ENCODE measurements at places on chromosomes 1 and 21.

GRCh38 chr1:42173155-42173933 is 8.8 kb upstream of the GUCA2A start:
- DNase-seq: peak; percentile 61

- no peak for DNase-seq
These were observed 43.9 kb upstream of the APOBEC4 start for GRCh38 chr1:183696981-183697380.

DNA sequence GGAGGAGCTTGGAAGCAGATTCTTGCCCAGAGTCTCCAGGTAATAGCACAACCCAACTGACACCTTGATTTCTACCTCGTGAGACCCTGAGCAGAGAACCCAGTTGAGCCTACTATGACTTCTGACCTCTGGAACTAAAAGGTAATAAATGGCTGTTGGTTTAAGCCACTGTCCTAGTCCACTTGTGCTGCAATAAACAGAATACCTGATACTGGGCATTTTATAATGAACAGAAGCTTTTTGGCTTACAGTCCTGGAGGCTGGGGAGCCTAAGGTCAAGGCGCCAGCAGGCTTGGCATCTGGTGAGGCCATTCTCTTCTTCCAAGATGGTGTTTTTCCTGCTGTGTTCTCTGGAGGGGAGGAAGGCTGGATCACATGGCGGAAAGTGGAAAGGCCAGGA is 39.9 kb upstream of the TP53BP2 start:
- DNase-seq: no peak

- DNase-seq: no peak
These were observed 43.1 kb upstream of the KANK4 start for GRCh38 chr1:62362061-62362917.

GRCh38 chr1:161099090-161099802 is 1.1 kb downstream of the KLHDC9 start:
- DNase-seq: no peak

DNA sequence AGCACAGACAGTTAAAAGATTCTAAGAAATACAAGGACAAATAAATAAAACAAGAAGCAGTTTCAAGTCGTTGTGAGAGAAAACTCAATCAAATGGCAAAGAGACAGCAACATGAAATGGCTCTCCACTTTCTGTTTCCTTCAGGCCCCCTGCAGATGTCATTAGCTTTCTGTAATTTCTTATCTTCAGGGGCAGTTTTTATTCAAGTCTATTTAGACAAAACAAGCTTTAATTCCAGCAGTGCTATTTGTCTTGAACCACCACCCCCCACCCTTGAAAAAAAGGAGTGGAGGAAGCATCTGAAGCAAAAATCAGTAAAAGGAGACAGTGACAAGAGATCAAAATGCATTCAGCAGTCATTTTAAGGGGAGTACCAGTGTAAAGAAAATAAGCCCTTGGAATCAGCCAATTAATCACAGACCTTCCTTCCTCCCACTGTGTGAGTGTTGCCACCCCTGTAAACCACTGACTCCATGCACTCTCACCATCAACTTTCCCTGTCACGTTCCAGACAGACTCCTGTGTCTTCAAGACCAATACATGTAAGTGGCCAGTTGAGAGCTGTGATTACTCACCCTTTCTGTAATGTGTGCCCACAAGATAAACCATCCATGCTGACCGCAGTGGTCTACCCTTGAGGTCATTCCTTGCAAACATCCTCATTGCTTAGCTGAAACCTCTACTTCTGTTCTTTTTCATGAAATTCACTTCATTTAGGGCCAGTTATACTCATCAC is 136.1 kb upstream of the HOOK1 start:
- DNase-seq: no peak

DNA sequence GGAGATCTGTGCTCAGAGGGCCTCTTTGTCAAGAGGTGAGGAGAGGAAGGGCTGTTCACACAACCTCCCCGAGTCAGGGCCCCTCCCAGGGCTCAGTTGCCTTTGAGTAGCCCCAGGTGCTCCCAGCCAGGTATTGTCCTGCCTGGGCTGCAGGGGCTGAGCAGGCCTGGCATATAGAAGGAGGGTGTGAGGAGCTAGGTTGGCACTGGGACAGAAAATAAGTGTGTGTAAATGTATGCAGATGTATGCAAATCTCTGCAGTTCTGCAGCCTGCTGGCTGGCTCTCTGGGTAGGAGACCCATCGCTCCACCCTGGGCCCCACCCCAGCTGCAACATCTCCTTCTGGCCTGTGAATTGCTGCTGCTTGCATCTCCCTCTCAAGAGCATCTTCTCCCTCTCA is 52.4 kb downstream of the NAV1 start:
- DNase-seq: no peak

DNA sequence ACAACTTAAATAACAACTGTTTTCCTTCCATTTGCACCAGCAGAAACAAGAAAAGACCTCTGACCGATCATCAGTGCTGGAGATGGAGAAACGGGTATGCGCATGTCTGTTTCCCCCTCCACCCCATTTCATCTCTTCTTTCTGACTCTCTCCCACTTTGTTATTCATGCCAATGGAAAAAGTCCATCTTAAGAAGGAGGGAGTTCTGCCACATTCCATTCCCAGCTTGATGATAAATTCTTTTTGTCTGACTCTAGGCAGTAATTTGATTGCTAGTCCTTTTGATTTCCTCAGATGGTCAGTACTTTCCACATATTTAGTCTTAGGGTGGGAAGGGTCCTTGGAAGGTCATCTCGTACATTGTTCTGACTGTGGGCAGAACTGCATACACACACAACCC is 142.5 kb downstream of the SYT2 start:
- DNase-seq: no peak

- DNase-seq: no peak
These were observed 148.9 kb upstream of the RUNX1 start for GRCh38 chr21:35197992-35198431.

DNA sequence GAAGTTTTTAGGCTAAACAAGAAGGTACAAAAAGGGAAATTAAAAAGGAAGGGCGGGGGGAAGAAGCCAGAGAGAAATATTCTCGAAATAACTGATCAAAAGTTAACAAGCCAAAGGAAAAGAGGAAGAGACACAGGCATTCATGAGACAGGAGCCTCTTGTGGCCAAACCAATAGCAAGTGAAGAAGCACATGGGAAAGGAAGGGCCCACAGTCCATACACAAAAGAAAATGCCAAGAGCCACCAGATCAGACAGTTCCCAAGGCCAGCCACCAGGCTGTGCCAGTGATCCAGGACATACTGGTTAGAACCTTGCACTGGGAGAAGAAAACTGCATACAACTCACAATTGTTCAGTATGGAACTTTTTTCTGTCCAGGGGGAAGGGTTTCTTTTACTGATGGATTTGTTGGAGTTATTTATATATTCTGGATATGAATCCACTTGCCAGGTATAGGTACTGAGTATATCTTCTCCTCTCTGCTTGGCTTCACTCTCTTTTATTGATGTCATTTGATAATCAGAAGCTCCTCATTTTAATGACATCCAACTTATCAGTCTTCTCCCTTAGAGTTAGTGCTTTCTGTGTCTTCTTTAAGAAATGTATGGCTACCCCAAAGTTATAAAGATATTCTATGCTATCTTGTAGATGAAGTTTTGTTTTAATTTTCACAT is 76.8 kb downstream of the CD46 start:
- DNase-seq: peak; percentile 78

DNA sequence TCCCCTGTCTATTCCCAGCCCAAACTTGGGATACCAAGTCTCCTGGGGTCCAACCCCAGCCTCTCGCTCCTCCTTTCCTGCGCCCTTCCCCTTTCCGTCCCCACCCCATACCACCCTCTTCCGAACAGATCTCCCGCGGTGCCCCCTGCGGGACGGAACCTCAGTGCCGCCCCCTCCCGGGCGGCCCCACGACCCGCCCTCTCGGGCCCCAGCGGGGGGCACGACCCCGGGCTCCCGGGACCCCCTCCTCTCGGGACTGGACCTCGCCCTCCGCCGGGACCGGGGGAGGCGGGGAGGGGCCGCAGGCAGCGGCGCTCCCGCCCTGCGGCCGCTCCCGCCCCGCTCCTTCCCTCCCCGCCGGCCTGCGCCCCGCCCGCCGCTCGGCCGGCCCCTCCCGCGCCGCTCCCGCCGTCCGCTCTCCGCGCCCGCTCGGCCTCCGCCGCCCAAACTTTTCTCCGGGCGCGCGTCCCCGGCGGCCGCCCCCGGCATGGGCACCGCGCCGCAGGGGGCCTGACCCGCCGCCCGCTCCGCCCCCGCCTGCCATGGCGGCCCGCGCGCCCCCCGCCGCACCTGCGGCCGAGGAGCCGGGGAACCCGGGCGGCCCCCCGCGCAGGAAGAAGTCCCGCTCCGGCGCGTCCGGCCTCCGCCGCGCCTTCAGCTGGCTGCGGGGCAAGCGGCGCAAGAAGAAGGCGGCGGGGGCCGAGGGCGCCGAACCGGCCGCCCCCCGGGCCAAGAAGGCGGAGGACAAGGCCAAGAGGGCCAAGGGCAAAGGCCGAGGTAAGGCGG is 39.0 kb upstream of the SYNC start:
- DNase-seq: no peak

DNA sequence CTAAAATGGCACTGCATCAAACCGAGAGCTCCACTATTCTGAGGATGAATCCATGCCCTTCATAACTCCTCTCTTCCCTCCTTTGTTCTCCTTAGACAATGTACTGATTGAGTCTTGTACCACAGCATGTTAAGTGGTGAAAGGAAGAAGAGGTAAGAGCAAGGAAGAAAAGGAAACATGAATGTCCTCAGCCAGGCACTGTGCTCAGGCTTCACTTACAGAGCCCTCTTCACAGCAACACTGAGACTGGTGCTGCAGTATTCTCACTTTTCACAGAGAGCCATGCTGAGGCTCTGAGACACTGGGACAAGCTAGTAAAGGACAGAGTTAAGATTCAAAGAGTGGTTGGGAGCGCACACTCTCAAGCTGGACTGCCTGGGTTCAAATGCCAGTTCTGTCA is 143.5 kb downstream of the AKT3 start:
- no peak for DNase-seq

DNA sequence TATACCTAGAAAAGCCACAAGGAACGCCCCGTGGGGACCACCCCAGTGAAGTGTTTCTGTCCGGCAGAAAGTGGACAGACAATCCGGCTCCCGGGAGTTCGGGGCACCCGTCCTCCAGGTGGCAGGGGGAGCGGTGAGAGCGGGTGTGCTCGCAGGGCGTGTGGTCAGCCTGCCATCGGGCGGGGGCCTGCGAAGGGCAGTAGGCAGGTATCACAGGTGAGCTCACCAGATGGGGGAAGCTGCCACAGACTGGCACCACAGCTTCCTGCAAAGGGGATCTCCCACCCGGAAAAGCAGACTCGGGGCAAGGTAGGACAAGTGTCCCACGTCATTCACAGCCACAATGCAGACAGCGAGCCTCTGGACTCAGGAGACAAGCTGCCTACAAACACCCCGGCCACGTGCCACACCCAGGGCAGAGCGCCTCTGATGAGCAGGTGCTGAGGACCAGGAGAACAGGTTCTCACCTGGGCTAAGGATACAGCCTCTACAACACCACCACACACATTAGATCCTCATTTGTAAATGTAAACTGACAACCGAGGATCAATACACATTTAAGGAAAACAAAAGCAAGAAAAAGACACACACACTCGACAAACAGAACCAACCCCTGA is 36.4 kb downstream of the VPS26C start:
- DNase-seq: no peak

- no peak for DNase-seq
These were observed 79.2 kb downstream of the ATP5PO start for GRCh38 chr21:33836408-33836807.

DNA sequence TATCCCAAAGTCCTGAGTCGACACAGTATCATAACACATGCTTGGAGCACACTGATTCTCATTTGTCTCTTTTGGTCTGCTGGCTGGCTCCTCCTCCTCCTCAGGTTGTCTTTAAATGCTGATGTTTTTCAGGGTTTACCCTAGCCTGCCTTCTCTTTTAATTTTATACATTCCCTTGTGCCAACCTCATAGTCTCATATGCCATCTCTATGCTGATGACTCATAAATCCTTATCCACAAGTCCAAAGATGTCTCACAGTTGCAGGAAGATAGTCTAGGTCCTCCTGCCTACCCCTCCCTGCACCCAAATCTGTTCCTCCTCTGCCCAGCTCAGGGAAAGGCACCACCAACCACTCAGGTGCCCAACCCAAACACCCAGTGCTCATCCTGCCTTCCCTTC is 108.3 kb downstream of the SIPA1L2 start:
- DNase-seq: no peak

- DNase-seq: peak; percentile 8
These were observed 38.2 kb downstream of the MATN1 start for GRCh38 chr1:30684881-30685795.

- DNase-seq: no peak
These were observed 472.0 kb downstream of the SMYD3 start for GRCh38 chr1:246035060-246035541.

DNA sequence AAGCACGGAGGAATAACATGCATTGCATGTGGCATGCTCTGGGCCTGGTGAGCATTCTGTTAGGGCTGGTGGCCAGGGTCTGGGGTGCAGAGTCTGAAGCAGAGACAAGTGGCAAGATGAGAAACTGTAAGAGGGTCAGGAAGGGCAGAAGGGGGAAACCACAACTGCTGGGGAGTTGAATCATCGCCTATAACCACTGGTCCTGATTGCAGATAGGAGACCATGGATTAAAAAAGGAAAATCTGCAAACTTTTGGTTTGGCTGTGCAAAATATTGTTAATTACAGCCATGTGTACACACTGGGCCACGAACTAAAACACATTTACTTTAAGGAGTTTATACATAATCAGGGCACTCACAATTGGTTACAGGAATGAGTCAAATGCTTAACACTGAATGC is 76.6 kb downstream of the TGFBR3 start:
- no peak for DNase-seq

Measured in CD4-positive, alpha-beta T cell treated with Interleukin-12 subunit alpha and Interleukin-12 subunit beta, for 1 hour (primary cell).